Fibroblast of upper back skin (primary cell): ENCODE measurements at places on chromosomes 4 and X.

GRCh38 chr4:113881256-113881655 is 98.2 kb downstream of the ARSJ start:
- no peak for DNase-seq

DNA sequence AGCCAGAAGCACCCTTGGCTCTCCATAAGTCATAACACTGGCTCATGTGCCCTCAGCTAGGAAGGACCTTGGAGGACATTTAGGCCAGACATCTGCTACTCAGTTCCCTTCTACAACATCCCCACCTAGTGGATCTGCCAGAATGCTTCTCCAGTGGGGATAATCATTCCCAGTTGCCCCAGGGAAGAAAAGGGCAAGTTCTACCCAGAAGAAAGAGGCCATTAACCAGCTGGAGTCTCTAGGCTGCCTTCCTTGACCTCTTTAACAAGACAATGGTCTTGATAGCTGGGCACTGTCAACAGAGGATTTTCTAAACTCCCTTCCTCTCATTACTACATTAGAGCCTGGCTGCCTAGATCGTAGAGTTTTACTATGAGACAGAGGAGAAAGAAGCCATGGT is 42.0 kb downstream of the LGI2 start:
- peak; percentile 48 for DNase-seq

- no peak for DNase-seq
Measured at GRCh38 chr4:62474802-62475201, 1274.7 kb downstream of the ADGRL3 start.

- DNase-seq = no peak
Measured at GRCh38 chr4:41668024-41668423, 80.5 kb downstream of the PHOX2B start.

DNA sequence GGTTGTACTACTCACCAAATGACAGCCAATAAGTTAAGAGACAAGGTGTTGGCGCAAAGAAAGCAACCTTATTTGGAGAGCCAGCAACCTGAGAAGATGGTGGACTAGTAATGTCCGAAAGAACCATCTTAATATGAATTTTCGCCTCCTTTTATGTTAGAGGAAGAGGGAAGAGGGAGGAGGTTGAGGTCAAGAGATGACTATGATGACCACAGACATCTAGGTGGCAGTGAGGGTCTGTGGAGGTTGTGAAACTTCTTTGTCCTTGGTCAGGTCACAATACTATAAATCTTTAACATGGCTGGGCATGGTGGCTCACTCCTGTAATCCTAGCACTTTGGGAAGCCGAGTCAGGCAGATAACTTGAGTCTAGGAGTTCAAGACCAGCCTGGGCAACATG is 15.4 kb downstream of the CDKL5 start:
- DNase-seq = no peak

DNA sequence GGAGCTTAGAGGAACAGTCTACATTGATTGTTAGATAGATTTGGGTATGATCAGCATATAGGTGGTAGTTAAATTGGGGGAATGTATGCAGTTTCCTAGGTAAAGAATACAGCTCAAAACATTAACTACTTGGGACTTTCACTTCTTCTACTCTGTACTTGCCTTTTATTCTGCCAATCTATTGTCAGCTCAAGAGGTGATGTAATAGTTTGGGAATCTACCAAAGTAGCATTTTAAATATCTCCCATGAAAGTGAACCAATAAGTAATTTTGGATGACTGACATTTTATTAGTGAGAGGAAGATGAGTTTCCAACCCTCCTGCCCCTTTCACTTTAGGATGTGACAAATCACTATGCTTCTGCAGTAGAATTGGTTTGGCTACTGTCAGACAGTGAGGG is 43.4 kb downstream of the NUDT6 start:
- DNase-seq = no peak

DNA sequence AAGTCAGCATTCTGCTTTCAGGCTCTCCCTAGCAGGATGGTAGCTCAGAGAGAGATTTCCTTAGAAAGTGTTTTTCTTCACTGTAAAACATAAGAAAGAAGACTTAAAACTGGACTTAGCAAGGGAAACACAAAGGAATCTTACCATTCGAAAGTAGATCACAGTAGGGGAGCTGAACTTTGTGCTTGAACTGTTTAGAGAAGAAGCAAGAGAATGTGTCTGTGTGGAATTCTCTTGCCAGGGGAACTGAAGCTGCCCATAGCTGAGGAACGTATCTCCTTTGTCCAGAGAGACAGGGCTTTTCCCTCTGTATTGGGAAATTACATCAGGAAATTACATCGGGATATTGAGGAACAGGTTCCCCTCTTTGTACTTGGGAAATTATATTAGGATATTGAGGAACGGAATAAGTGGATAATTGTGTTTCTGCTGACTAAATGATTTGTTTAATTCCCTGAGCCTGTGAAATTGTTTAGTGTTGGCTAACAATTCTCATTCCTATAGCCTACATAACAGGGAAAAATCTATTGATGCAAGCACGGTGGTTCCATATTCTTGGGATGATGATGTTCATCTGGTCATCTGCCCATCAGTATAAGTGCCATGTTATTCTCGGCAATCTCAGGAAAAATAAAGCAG is 21.2 kb downstream of the SRD5A3 start:
- no peak for DNase-seq

DNA sequence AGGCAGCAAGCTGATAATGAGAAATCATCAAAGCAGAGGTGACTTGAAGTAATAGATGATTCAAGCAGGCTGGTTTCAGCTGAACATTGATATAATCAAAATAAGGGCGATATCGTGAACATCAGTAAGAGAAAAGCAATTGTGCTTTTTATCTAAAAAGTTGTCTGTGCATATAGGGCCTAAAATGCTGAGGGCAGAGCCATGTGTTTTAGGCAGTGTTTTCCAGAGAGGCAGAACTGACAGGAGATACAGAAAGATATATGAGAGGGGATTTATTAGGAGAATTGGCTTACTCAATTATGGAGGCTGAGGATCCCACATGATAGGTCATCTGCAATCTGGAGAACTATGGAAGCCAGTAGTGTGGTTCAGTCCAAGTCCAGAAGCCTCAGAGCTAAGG is 136.5 kb upstream of the NPY2R start:
- DNase-seq = no peak

DNA sequence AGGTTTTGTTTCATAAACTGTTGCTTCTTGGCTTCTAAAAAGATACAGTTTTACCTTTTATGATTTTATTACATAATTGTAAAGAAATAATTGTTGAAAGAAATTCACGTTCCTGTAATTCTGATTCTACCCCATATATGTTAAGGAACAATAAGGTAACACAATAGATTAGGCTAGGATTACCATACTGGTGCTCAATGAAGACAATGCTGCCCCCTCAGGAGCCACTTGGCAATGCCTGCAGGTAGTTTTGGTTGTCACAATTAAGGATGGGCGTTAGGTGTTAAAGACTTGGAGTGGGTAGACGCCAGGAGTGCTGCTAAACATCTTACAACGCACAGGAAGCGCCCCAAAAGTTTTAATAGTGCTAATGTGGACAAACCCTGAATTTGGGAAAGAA is 133.2 kb downstream of the NLGN4X start:
- DNase-seq = no peak

GRCh38 chr4:61997831-61998230 is 797.7 kb downstream of the ADGRL3 start:
- no peak for DNase-seq

DNA sequence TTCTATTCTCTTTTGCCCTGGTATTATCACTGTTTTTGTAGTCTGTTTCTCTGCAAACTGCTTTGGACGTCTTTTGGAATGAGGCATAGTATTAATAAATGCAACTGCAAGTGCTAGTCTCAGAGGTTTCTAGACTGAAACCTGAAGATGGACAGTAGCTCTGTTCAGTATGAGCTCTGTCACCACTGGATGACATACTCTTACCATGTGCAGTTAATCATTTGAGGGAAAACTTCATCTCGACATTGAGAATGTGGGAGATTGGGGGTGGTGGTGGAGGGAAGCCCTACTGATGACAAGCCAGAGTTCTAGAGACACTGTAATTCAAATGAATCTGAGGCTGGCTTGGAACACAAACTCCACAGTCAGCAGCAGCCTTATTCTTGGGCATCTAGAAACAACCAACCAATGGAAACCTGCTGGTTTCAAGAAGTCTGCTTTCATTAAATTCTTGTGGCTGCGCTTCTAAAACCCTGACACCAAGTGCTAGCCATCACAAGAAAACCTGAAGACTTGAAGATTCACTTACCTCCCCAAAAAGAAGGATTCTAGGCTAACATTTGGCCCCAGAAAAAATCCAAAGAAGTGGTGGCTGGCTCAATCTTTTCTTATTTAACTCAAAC is 161.7 kb downstream of the RASL11B start:
- DNase-seq = peak; percentile 60

- DNase-seq = no peak
Measured at GRCh38 chr4:52743444-52744019, 7.7 kb downstream of the ERVMER34-1 start.

DNA sequence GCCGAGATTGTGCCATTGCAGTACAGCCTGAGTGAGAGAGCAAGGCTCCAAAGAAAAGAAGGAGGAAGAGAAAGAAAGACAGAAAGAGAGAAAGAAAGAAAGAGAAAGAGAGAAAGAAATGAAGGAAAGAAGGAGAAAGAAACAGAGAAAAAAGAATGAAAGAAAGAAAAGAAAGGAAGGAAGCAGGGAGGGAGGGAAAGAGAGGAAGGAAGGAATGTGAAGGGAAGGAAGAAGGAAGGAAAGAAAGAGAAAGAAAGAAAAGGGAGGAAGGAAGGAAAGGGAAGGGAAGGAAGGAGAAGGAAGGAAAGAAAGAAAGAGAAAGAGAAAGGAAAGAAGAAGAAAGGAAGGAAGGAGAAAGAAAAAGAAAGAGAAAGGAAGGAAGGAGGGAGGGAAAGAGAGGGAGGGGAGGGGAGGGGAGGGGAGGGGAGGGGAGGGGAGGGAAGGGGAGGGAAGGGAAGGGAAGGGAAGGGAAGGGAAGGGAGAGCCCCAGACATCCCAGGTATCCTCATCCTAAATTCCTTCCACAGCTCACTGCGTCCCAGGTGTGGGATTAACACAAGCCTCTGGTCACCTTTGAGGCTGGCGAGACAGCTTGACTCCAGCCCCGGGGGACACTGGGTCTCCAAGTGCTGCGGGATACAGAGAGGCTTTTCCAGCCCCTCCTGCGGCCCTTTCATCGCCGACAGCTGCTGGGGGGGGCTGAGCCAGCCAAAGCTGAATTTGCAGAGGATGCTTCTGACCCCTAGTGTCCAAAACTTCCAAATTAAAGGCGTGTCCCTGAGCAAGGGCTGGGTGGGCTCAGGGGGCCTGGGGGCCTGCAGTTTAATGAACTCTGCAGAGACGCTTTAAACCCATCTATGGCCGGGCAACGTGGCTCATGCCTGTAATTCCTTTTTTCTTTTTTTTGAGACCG is 24.2 kb upstream of the CSF2RA start:
- DNase-seq = peak; percentile 3

- no peak for DNase-seq
Measured at GRCh38 chrX:136658151-136658550, 10.2 kb downstream of the CD40LG start.

DNA sequence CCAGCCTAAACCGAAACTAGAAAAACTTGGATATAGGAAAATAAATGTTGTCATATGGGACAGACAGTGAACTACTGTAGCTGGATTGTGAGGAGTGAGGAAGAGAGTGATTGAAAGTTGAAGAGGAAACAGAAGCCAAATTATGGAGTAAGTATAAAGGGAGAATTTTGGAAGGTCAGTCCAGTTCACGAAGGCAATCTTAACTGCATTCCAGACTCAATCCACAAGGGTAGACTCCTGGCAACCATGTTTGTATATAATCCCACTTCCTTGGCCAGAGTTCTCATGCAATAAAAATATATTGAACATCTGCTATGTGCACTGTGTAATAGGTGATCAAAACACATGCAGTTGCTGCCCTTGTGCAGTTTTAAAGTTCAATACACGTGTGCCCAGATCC is 58.6 kb upstream of the CAMK2D start:
- DNase-seq = peak; percentile 70

DNA sequence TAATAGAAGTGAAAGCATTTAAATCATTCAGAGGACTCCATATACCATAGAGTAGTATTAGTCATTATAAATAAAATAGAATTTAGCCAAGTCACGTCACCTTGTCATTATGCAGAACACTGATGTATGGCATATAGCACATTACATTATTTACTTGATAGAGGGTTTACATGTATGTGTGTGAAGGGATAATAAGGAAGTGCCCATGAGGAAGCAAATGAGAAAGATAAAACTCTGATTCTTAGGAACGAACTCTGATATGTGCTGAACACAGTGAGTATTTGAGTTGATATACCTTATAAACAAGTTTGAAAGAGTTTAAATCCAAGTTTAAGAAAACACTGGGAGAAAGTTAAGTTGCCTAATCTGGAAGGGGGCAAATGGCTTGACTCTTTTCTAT is 160.5 kb upstream of the NDST3 start:
- no peak for DNase-seq

DNA sequence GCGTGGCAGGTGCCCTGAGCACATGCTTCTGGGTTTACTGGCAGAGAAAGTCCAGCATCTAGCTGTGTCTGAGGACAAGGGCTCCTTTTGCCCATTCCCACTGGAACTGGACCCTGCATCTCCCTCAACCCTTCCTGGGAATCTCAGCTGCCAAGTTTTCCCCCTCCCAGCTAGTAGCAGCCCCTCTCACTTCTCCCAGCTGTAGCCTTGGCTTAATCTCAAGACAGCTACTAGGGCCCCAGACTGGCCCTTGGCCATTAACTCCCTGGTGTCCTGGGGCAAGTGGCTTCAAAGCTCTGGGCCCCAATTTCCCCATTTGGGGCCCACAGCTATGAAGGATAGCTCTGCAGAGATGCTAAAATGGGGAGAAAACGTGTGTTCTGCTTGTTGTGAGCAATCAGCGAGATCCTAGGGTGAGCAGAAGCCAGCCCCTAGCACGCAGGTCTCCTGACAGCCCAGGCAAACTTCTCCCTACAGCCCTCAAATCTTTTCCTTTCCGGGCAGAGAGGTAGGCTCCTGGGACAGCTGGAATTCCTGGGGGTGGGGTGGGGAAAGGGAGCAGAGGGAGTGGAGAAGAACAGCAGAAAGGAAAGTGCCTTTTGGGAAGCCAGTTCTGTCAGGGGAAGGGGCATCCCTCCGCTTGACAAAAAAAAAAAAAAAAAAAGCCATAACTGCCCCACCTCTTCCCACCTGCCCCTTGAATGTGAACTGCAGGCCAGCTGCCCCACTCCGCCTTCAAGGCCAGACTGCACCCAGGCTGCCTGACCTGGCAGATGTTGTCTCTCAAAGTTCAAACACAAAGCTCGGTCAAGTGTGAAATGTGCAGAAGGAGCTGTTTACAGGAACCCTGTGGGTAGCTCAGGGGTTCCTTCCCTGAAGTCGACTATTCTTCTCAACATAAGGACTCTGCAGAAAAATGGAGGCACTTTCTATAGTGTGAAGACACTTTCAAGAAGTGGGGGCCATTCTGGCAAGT is 16.6 kb downstream of the FGD1 start:
- DNase-seq = no peak

DNA sequence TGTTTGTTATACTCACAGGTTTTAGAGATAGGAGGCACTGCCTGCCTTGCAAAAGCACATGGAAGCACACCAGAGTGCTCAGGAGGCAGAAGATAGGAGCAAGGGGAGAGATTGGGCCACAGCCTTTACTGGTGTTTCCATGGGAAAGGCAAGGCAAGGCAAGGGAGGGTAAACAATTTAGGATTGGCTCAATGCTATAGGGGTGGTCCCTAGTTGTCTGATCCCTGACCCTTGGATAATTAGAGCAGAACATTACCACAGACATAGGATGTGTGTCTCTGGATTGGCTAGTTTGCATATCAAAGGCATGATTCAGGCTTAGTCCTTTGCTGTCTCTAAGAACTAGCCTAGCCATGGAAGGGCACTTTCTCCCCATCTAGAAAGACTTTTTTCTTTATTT is 36.1 kb downstream of the GRXCR1 start:
- DNase-seq = no peak
